Lower lobe of right lung (tissue), 2 donors: ENCODE measurements at places on chromosomes 13 and 19.

GRCh38 chr19:28465371-28466086 is 747.4 kb downstream of the UQCRFS1 start:
- DNase-seq: no peak

GRCh38 chr19:5338656-5339197 is 1.9 kb downstream of the PTPRS start:
- DNase-seq: no peak

DNA sequence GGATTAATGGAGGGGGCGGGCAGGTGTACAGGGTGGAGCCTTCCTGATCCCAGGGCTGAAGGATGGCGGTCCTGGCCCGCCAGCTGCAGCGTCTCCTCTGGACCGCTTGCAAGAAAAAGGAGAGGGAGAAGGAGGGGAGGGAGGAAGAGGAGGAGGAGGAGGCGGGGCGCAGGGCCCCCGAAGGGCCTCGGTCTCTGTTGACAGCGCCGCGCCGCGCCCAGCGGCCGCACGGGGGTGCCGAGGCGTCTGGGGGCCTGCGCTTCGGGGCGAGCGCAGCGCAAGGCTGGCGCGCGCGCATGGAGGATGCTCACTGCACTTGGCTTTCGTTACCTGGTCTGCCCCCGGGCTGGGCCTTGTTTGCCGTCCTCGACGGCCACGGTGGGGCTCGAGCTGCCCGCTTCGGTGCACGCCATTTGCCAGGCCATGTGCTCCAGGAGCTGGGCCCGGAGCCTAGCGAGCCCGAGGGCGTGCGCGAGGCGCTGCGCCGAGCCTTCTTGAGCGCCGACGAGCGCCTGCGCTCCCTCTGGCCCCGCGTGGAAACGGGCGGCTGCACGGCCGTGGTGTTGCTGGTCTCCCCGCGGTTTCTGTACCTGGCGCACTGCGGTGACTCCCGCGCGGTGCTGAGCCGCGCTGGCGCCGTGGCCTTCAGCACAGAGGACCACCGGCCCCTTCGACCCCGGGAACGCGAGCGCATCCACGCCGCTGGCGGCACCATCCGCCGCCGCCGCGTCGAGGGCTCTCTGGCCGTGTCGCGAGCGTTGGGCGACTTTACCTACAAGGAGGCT is at the start of gene PPM1N:
TSS of gene PPM1N (plus strand) at position 33 of the 785 bp plus-strand sequence. CDS start at position 63, 30 bp downstream.
- no peak for DNase-seq

DNA sequence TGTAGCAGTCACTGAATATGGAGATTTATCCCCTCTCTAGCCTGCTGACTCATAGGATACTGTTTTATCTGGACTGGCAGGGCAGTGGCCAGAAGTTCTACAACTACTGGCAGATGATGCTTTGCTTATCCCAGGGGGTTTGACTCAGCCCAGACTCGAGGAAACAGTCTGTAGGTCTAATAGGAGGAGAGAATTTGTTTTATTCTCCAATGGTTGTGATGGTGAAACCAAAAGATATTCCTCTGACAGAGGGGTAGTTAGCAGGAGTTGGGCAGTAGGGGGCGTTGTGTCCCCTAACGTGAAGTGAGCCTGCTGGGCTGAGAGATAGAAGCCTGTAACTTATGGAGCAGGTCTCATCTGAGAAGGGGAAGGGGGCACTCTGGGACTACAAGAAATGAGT is 74.9 kb downstream of the WTIP start:
- DNase-seq: no peak

DNA sequence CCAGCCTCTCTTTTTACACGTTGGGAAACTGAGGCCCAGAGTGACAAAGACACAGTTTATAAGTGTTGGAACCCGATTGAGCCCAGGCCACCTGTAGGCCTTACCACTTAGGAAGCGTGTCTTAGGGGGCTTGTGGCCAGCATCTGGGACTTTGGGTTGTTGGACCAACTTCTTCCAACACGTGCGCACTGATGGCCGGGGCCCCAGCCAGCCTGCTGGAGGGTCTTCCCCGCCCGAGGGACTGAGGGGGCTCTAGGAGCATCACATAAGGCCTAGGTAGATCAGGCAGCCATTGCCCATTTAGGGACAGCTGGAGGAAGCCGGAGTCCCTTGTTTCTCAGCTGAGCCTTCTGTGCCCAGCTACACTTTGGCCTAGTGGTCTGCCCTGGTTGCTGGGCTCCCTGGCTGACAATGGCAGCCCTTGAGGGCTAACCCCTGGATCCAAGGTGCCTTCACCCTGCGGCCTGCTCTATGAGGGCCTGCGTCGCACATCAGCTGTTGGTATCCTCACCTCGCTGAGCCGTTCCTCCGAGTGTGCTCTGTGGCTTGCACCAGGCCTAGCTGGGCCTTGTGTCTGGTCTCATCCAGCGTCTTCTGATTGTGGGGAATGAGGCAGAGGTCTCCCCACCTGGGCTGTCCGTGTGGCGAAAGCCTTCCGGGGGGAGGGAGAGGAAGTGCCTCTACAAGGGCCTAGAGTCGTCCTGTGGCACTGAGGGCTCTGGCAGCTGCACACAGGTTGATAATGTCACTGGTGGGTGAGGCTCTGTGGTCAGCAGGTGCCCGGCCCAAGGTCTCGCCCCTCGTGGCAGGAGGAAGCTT is 1.2 kb downstream of the RAB11B start:
- DNase-seq: peak; percentile 53

DNA sequence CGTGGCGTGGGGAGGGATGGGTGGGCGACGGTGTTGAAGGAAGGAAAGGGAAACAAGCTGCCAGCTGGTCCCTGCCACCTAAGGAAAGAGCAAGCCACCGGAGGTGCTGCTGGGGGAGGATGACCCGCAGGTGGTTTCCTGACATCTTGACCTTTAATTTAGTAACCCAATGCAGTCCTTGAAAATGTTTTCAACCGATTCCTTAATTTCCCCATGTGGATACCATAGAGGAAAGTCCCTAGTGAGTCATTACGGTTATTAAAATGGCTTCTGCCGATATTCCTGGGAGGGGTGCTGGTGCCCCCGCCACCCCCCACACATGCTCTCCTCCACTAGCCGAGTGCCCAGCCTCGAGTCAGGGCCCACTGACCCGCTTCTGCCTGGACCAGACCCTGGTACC is 6.3 kb upstream of the ANKRD10 start:
- no peak for DNase-seq

- DNase-seq: peak; percentile 11
Measured at GRCh38 chr13:113579686-113580085, 4.9 kb upstream of the TFDP1 start.

GRCh38 chr19:55525289-55526101 is 11.4 kb downstream of the SBK2 start:
- no peak for DNase-seq

GRCh38 chr19:39710333-39710890 is 6.1 kb downstream of the LGALS14 start:
- DNase-seq: no peak

GRCh38 chr19:32373585-32374295 is 28.3 kb downstream of the ZNF507 start:
- no peak for DNase-seq
